ENCODE measurements at places on chromosomes 6 and 20. TPM values are rescaled to one million over a fixed set of nuclear protein-coding genes. Genes with fewer than 3 reads are reported as not detected.

FAM162B gene
- total RNA-seq, result 1.5 TPM

DOK5 gene
- total RNA-seq, result 1.5 TPM

SYCP2 gene
- 0.23 TPM for total RNA-seq

EYA4 gene
- total RNA-seq, result 0.12 TPM

TFAP2D gene
- total RNA-seq, result not detected

KCNK17 gene
- not detected for total RNA-seq

NOTCH4 gene
- total RNA-seq, result 66.1 TPM

SEMG1 gene
- total RNA-seq, result not detected

TEAD3 gene
- 1.8 TPM for total RNA-seq

GCLC gene
- 12.8 TPM for total RNA-seq

CUL7 gene
- 26.6 TPM for total RNA-seq

GOPC gene
- total RNA-seq, result 24.1 TPM

DSP gene
- total RNA-seq, result 20.6 TPM

VSTM2L gene
- total RNA-seq, result 2.5 TPM

ARFGEF3 gene
- 5.1 TPM for total RNA-seq

SMIM29 gene
- 46.6 TPM for total RNA-seq

FKBP1A gene
- total RNA-seq, result 783 TPM

XKR7 gene
- total RNA-seq, result not detected

FUT9 gene
- 0.15 TPM for total RNA-seq

RHAG gene
- total RNA-seq, result not detected

KCNK5 gene
- not detected for total RNA-seq

TRERF1 gene
- total RNA-seq, result 2.5 TPM

ID4 gene
- total RNA-seq, result 0.24 TPM

EEF1A2 gene
- total RNA-seq, result 2.5 TPM

SCUBE3 gene
- total RNA-seq, result 2.3 TPM

PRL gene
- total RNA-seq, result not detected

PTK7 gene
- 73.6 TPM for total RNA-seq

Measured in glomerular endothelial cell (primary cell).